CD4-positive, alpha-beta T cell treated with Interleukin-6 for 4 hours (primary cell): ENCODE measurements at places on chromosomes 2 and 18.

- DNase-seq: no peak
Measured at GRCh38 chr2:172613040-172613439, 57.1 kb downstream of the PDK1 start.

GRCh38 chr2:13005761-13006335 lies 289.1 kb downstream of the TRIB2 start:
- DNase-seq: no peak

DNA sequence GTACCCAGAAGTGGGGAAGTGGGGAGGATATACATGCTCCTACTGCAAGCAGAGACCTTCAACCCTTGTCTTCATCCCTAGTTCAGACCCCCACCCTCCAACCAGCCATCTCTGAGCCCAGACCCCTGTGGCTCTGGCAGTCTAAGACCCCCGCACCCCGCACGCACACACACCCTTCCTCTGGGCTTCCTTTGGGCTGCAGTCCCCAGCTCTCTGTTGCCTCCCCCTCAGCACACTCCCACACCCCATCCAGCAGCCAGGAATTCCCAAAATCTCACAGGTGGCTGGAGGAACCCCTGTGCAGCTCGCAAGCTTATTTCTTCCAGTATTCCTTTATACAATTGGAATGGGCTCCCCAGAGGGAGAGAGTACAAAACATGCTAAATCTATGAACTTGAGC lies 13.9 kb upstream of the GYPC start:
- no peak for DNase-seq

DNA sequence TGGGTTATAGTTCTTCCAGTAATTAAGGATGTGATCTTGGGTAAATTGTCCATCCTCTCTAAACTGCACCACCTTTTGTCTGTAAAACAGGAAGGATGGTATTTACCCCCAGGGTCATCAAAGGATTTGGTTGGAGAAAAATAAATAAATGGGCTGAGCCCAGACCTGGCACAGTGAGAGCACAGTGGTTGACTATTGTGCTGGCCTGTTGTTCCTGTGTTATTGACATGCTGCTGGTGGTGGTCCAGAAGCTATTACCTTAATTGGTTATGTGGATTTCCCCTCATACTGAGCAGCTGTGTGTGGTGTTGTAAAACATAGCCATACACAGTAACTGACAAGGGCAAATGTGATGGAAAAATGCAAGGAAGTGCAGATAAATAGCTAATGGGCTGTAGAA lies 746 bp upstream of the IL37 start:
- no peak for DNase-seq

DNA sequence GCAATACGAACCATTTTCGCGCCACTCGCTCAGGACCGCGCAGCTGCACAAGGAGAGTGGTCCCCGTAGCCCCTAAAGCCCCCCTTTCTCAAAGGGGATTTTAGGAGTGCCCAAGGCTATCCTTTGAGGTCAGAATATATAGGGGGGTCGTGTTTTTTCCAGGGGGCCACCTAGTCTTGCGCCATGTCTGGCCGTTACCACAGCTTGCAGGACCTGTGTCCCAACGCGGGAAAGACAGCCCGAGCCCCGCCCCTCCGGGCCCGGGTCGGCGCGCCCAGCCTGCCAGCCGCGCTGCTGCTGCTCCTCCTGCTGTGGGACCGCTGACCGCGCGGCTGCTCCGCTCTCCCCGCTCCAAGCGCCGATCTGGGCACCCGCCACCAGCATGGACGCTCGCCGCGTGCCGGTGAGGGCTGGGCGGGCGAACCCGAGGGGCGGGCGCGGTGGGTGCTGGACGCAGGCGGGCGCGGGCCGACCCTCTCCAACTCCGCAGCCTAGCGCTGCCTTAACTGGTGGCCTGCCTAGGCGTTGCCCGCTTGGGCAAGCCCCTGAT lies at the start of gene CDCA7:
CDCA7 (plus strand) TSS at position 291 of the 550 bp plus-strand sequence; CDS start at position 383, 92 bp downstream.
- DNase-seq: peak; percentile 53

- DNase-seq: no peak
Measured at GRCh38 chr2:50018921-50019320, 864.6 kb upstream of the FSHR start.

DNA sequence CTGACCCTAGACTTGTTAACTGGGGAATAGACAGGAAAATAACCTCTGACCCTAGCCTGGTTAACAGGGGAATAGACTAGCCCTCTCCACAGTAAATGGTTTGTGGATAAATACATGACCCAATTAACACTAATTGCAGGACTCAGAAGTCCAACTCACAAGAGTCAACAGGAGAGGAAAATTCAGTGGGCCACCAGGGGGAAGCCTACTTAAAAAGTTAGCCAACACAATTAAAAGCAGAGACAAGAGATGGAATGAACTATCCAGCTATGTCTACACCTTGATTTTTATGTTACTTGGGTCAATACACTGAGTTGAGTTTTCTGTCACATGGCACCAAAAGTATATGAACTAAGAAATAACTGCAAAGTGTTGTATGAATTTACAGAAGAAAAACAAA lies 158.8 kb upstream of the SLC39A10 start:
- peak; percentile 83 for DNase-seq

DNA sequence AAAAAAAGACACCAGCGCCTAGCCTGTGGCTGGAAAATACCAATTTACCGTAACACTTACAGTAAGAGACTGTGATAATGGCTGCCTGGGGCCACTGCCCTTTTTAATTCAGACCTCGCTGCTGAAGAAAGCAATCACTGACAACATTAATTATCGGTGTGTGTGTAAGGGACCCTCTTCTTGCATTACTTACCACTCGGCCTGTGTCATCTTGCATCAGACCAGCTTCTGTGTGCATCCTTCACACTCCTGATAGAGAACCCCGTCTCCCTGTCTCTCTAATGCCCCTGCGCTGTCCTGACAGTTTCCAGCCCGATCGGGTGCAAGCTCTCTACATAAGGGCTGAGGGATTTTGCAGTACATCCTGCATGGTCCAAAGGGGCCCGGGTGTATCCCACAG lies 124.4 kb downstream of the ZNF516 start:
- no peak for DNase-seq

- peak; percentile 7 for DNase-seq
Measured at GRCh38 chr2:217902379-217903141, 100.2 kb downstream of the TNS1 start.

- DNase-seq: no peak
Measured at GRCh38 chr2:153487448-153487847, 8.9 kb upstream of the RPRM start.

DNA sequence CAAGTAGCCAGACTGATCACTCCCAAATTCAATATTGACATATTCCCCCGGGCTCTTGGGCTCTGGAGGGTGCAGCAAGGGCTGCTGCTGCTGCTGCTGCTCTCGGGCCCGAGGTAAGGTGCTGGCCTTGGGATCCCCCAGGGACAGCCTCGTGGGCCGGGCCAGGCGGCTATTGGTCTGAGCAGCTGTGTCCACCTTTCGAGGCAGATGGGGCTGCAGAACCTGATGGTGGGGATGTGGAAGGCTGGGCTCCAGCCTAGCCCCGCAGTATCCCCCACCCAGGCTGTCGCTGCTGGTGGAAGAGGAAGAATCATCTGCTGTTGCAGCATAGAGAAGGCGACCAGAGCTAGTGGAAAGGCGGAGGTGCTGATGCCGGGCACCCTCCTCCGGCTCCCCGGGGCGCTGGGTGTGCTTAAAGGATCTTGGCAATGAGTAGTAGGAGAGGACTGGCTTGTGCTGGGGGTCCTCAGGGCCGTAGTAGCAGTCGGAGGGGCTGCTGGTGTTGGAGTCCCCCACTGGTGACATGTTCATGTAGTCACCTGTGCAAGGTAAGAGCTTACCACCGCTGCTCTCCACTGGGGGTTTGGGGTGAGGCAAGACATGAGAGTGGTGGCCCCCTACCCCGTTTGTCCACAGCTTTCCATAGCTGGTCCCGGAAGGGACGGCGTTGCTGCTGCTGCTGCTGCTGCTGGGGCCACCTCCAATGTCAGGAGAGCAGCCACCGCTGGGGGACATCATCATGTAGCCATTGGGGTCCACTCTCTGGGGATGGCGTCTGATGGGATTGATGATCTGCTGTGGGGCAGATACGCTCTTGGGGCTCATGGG lies 3.4 kb downstream of the IRS1 start:
- no peak for DNase-seq

DNA sequence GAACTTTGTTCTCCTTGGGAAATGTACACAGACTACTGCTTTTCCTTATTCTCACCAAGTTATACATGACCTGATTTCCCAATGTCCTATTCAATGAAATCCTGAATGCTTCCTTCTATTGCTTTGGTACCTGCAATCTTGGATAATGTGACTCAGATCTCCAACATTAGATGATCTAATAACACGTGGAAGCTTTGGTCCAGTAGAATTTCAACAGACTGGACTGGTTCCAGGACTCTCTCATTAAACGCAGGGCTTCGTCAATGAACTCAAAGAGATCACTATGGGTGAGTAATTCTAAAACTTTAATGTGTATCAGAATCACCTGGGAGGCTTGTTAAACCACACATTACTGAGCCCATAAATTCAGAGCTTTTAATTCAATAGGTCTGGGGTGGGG lies 413.6 kb upstream of the KCNH7 start:
- no peak for DNase-seq

DNA sequence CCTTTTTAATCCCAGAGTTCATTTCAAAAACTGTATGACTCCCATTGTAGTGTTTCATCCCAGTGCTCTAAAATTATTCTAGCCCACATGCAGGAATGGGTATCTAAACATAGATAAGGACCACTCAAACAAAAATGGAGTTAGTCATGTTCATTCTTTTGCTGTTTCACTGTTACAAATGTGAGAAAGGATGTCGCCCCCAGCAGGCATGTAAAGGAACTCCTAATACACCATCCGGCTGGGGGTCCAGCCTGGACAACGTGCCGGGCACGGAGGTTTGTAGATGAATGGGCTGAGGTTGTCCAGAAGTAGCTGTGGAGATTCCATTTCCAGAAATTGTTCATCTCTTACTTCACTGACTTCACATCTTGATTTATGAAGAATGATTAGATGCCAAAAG lies 101.9 kb upstream of the RAB12 start:
- no peak for DNase-seq

DNA sequence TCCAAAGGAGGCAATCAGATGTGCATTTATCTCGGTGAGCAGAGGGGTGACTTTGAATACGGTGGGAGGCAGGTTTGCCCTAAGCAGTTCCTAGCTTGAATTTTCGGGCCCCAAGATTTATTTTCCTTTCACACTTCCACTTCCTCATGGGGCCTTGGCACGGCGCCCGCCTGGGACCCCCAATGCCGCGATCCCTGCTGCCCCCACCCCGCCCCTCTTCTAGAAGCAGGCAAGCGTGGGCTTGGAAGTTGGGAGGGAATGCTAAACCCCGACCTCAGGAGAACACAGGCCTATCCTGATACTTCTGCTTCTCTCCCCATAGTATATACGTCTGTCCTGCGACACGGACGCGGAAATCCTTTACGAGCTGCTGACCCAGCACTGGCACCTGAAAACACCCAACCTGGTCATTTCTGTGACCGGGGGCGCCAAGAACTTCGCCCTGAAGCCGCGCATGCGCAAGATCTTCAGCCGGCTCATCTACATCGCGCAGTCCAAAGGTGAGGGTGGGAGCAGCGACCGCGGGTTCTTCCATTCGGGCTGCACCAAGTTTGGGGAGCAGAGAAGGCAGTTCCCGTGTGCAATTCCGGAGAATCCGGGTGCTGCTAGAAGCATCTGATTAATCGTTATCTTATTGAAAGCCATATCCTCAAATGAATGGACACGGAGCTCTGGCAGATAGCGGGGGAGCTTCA lies 21.6 kb downstream of the TRPM8 start:
- DNase-seq: peak; percentile 12

DNA sequence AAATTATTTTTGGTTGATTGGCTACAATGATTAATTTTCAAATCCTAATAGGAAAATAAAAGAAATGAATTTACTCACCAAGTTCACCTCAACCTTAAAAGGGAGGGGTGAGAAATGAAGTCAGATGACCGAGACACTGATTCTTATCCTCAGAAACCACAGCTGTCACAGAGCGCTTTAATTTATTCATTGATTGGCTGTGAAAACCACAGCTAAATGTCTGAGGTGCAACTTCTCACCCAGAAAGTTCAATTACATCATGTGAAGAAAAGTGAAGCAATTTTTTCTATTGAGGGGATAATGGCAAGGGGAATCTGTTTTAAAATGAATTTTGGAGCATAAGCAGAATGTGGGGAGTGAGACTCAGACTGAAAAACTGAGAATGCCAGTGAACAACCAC lies 128.4 kb downstream of the RNF152 start:
- DNase-seq: no peak

GRCh38 chr2:63983986-63984605 lies 35.1 kb downstream of the VPS54 start:
- no peak for DNase-seq

- no peak for DNase-seq
Measured at GRCh38 chr2:54712516-54712915, 10.9 kb upstream of the EML6 start.

GRCh38 chr2:64394153-64394552 lies 59.8 kb upstream of the LGALSL start:
- no peak for DNase-seq

- no peak for DNase-seq
Measured at GRCh38 chr2:43340945-43341356, 114.5 kb upstream of the ZFP36L2 start.

- DNase-seq: no peak
Measured at GRCh38 chr2:208783184-208783583, 376.6 kb downstream of the PTH2R start.
